HFF-Myc (cell line): ENCODE measurements at places on chromosomes 4 and X.

DNA sequence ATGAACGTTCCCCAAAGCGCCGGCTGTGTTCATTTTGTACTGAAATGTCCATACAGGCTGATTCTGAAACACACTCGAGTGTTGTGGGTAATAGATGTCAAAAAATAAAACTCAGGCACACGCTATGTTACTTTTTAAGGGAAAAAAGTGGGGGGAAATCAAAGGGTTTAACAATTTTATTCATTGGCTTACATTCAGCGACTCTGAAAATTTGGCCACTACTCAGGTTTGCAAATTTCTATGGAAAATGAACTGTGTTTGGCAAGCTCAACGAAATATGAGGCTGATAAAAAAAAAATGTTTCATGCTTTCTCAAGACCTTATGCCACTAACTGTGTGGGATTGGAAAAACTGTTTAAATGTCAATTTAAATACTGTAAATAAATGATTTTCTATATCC is 18.5 kb downstream of the AMELX start:
- no peak for DNase-seq

DNA sequence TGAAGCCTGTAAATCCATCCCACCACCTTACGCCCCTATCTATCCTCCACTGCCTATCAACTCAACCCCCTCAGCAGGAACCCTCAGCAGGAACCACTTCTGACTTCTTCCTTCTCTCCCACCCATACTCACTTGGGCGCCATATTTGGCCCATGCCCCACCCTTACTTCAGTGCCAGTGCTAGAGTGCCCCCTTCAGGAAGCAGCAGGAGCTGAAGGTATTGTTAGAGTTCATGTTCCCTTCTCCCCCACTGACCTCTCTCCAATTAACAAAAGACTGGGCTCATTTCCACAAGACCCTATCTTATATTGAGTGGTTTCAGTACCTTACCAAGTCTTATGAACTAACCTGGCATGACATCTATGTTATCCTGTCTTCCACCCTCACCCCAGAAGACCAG is 363.1 kb upstream of the SLIT2 start:
- no peak for DNase-seq

DNA sequence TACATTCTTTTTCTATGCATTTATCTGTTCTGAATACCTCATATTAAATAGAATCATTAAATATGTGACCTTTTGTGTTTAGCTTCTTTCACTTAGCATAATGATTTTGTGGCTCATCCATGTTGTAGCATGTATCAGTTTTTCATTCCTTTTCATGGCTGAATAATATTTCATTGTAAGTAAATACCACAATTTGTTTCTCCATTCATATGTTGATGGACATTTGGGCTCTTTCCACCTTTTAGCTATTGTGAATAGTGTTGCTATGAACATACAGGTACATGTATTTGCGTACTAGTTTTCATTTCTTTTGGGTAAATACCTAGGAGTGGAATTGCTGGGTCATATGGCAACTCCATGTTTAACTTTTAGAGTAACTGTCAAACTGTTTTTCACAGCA is 85.1 kb downstream of the GNL3L start:
- no peak for DNase-seq

GRCh38 chr4:186563761-186564160 is 8.4 kb upstream of the MTNR1A start:
- DNase-seq, result no peak

GRCh38 chrX:57680160-57680559 is at the start of gene NLRP2B:
TSS of gene NLRP2B (minus strand) at chrX:57680260.
- no peak for DNase-seq

DNA sequence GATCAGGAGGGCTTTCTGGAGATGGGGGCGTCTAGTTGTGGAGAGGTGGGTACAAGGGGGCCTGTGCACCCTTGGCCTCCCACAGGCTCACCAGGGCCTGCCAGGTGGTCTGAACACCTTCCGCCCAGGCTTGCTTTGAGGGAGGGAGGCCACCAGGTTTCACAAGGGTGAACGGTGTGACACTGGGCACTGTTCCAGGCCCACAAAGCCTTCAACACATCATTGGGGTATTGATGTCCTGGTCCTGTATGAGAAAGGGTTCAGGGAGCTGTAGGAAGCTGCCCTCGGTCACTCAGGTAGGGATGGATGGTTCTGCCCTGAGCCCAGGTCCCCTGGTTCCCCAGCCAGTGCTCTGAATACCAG is 6.0 kb downstream of the HTRA3 start:
- no peak for DNase-seq

- DNase-seq, result no peak
Observed at GRCh38 chrX:31200430-31200829, 128.6 kb upstream of the FTHL17 start.

GRCh38 chrX:136250191-136251040 is 784 bp downstream of the MAP7D3 start:
- DNase-seq, result no peak

DNA sequence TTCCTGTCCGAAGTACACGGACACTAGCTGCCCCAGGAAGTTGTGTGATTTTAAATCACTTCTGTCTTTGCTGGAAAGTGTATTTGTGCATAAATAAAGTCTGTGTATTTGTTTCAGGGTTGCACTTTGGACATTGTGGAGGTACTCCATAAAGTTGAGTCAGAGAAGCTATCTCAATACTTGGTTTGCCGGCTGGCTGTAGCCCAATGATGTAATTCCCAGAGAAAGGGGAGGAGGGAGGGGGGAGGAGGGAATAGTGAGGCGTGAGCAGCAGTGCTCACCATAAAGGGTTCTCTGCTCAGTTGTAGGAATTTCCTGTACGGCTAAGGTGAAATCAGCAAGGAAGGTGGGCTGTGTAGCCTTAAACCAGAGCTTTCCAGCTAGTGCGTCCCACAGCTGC is 7.5 kb downstream of the APEX2 start:
- DNase-seq, result peak; percentile 9

- DNase-seq, result no peak
Observed at GRCh38 chr4:170001011-170001744, 25.0 kb downstream of the MFAP3L start.

DNA sequence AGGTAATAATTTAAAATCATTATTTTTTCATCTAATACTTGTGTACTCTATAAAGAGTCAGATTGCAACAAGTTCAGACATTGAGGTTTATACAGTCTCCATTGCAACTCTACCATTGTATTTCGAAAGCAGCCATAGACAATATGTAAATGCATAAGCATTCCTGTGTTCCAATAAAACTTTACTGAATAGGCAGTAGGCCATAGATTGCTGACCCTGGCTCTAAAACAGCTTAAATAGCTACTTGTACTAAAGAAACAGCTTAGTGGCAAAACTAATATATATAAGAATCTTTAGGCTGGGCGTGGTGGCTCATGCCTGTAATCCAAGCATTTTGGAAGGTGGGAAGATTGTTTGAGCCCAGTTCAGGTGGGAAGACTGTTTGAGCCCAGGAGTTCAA is 115.3 kb downstream of the PRSS12 start:
- no peak for DNase-seq

DNA sequence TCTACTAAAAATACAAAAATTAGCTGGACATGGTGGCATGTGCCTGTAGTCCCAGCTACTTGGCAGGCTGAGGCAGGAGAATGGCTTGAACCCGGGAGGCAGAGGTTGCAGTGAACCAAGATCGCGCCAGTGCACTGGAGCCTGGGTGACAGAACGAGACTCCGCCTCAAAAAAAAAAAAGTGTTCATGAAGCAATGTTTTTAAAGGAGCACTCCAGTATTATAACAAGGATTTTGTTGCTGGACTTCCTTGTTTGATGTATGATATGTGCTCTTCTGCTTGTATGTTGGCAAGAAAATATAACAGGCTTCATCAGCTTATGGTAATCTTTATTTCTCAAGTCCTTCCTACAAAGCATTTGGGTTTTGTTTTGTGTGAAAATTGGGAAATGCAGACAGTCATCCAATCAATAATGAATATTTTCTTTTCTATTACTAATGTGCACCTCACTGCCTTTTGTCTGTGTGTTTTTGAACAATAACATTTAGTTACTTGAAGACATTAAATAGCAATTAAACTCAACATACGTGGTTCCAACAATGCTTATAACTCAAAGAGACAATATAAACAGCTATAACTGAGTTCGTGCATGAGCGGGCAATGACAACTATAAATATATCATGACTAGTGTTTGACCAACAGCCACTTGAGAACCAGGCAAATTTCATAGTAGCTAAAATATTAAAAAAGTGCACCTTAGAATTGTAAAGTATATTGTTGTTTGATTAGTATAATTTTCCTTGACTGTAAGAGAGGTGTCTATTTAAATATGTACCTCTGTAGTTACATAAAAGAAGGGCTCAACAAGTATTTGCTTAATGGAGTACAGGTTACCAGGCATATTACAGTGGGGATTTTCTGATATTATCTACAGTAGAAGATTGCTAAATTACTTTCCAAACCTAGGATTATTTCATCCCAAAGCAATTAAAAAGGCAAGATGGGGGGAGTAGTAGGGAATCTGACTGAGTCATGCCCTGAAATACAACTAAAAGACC is 210.7 kb downstream of the PPP3CA start:
- no peak for DNase-seq

DNA sequence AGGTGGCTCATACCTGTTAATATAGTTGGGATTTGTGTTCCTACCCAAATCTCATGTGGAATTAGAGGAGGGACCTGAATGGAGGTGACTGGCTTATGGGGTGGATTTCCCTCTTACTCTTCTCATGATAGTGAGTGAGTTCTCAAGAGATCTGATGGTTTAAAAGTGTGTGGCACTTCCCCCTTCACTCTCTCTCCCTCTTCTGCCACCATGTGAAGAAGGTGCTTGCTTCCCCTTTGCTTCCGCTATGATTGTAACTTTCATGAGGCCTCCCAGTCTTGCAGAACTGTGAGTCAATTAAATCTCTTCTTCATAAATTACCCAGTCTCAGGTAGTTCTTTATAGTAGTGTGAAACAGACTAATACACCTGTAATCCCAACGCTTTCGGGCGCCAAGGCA is 28.3 kb upstream of the WDR19 start:
- no peak for DNase-seq

DNA sequence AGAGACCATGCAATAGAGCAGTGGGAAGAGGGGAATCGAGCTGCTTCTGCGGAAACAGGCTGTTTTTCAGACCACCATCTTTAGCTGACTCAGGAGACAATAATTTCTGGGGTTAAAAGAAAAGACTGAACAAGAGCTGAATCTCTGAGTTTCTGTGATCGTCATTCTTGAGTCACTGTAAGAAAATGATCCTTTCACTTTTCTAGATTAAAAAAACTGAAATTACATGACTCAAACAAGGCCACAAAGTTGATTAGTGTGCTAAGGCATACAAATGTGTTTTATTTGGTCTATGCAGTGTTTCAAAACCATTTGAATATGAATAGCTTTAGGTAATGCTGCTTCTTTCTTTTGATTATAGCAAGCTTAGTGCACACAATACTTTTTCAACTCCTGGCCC is 194.4 kb upstream of the RPL34 start:
- peak; percentile 7 for DNase-seq

GRCh38 chr4:83272900-83273299 is 11.7 kb downstream of the COQ2 start:
- DNase-seq, result no peak

DNA sequence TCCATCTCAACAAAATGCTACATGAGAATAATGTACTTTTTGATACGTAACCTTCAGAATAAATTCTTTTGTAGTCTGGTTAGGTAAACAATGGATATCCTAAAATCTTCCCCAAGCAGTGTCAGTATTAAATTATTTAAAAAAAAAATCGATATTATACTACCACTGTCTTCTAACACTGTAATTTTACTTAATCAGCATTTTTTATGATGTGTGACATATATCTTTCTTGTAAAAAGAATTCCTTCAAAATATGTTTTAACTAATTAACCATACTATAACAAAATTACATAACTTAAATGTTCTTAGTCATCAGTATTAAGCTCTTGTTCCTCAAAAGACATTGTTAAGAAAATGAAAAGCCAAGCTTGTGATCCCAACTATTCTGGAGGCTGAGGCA is 12.5 kb downstream of the OTUD4 start:
- DNase-seq, result no peak

GRCh38 chr4:1260418-1261106 is 11.6 kb upstream of the CTBP1 start:
- no peak for DNase-seq

- no peak for DNase-seq
Observed at GRCh38 chrX:123331859-123332258, 147.8 kb downstream of the GRIA3 start.
